GM04503 (cell line): ENCODE measurements at places on chromosomes 4 and X.

- no peak for DNase-seq
Measured at GRCh38 chr4:56727150-56727549, 46.1 kb upstream of the HOPX start.

GRCh38 chrX:112851161-112851779 is 10.6 kb upstream of the AMOT start:
- DNase-seq = no peak

- DNase-seq = no peak
Measured at GRCh38 chrX:140273921-140274320, 230.9 kb downstream of the SOX3 start.

- DNase-seq = peak; percentile 31
Measured at GRCh38 chr4:38266616-38267015, 306.4 kb downstream of the PTTG2 start.

DNA sequence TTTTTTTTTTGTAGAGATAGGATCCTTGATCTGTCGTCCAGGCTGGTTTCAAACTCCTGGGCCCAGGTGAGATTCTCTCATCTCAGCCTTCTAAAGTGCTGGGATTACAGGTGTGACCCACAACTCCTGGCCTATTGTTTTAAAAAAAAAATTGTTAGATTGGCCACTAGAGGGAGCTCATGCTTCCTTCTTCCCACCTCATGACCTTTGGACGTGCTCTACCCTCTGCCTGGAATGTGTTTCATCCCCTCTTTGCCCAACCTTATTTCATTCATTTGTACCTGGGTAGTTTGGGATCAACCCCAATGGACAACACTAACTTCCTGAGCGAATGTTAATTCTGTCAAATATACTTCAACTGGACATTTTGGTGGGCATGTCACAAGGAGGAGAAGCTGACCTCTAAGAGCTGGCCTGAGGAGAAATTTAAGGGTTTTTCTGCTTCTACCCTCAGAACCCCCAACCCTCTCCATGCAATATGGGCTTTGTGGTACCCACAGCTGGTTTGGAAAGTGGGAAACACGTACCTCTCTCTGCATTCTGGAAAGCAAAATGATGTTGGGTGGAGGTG is 6.4 kb downstream of the PPEF2 start:
- no peak for DNase-seq

DNA sequence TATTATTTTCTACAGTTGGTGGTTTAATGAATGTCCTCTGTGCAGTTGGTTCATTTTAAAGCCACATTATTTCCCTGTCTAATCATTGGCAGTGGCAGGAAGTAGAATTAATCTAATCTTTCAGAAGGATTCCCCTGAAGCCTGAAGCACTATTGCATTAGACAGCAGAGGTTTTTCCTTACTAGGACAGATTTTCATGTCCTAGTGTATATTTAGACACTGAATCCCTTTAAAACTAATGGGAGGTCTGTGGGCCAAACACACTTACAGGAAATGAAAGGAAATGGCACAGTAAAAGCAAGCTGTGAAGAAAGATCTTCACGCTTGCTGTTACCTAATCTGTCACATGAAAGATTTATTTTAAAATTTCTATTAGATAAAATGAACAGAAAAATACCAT is 165.2 kb downstream of the SLC39A8 start:
- no peak for DNase-seq

DNA sequence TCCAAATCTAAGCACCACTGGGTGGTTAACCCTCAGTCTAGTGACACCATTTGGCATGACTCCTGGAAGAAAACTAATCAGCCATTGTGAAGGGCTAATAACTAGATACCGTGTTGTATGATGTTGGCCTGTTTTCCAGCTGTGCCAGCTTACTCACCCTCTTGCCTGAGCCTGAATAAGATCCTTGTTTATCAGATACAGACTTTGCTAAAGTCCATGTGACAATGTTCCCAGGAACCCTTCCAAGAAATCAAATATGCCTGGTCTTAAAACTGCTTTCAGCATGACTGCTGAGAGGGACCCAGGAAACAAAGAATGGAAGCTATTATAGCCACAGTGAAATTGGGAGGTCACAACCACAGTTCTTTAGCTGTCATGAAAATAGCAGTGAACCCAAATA is 640.8 kb upstream of the INTU start:
- peak; percentile 36 for DNase-seq

- DNase-seq = no peak
Measured at GRCh38 chrX:3678328-3678727, 35.1 kb downstream of the PRKX start.

DNA sequence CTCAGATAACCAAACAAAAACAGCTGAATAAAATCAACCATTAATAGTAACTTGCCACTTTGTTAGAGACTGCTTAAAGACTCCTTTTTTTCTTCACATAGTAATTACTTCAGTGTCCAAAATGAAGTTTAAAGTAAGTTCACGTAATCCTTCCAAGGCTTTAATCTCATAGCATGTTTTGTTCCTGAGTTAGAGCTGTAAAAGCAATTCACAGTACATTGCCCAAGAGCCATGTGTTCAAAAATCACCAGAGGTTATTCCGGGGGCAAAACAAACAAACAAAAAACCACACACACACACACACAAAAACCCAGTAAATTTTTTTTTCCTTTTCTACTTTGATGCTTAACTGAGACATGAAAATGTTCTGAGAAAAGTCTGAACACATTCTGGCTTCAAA is 6.1 kb downstream of the GPR82 start:
- DNase-seq = peak; percentile 13

DNA sequence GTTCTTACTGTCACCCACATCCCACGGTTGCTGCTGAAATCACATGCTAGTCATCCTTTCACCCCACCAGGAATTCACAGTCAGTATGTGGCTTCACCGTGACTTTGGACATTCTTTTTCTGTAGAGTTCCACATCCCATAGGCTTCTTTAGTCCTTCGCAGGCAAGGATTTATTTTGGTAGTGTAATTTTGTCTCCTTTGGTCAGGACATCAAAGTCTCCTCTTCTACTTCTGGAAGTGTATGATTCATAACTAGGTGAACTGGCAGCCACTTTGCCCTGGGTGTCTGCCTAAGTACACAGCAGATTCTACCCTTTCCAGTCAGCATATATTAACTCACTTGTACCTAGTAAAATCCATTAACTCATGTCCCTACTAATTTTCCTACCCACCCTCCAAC is 38.3 kb upstream of the MMAA start:
- no peak for DNase-seq

DNA sequence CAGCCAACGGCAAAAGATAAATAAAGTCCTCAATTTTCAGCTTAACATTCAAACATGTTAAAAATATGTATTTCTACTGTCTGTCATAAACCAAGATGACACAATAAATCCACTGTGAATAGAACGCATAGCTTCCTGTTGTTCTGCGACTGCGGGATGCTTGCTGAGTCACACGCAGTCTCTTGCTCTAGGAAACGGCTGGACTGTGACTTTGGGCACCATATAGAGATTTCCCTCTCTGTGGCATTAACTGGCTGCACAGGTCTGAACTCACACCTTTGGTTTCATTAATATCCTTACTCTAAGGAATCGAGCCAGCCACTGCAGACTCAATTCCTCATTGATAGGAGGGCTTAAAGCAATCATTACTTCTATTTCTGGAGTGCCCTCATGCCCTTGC is 8.4 kb downstream of the BEND4 start:
- no peak for DNase-seq

DNA sequence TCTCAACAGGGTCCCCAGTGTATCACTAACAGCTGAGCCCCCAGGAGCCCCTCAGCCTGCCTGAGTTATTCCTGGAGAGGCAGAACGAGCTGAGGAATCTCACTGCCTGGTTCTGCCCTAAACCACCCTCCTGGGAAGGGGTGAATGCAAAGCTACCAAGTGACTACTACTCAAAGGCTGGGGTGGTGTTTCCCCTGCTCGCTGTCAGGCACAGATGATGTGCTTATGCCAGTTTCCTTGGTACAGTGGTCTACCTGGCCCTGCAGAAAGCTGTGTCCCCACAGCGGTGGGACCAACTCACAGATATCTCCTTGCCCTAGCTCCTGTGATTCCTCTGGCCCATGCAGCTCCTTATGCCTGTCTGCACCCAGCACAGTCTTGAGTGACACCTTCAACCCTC is 35.4 kb upstream of the ASMTL start:
- no peak for DNase-seq

DNA sequence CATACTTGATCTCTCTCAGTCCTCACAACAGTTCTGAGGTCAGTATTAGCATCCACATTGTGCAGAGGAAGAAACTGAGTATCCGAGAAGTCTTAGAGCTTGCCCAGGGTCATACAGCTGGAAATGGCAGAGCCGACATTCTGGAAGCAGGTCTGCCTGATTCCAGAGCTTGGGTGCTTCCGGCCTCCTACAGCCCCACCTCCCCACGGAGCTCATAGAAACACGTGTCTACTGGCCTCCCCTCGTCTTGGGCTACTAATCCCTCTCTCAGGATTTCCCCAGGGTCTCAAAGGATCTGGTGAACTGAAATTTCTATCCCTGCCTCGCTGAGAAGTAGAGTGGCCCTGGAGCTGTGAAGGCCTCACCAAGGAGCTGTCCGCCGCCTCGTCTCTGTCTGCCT is 12.0 kb upstream of the KDM5C start:
- no peak for DNase-seq

DNA sequence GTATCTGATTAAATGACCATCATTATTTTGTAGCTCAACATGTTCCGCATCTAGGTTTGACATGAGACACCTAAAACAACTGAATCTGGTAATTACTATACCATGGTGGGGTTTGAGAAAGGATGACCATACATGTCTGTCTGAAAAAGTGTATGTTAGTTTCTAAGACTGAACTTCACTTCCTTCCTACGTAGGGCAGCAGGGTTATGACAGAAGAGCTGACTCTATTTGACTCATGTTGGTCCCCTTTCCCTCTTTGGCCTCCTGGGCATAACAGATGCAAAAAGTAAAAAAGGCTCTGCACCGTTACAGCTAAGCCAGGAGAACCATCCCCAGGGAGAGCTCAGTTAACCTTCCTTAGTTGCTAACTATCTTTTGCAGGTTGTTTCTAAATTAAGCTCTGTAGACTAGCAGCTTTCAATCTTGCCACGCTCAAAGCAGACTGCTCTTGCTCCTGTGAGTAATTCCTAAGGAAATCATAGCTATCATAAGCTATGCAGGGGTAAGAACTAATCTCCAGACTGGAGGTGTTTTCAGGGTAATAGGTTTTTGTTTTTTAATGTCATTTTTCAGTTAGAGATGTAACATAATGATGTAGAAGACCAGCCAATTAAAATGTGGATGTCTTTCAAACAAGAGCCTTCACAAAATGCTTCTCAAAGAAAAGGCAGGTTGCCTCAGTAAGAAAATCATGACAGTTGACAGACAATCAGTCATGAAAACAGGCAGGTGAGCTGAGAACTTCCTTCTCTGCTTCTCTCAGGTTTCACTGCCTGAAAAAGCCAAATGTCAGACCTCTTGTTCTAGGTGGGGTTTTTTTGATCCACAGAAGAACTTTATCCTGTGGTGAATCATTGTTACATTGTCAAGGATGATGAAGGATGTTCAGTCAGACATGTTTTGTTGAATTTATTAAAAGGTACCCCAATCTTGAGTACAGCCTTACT is 66.9 kb upstream of the DAPP1 start:
- no peak for DNase-seq

DNA sequence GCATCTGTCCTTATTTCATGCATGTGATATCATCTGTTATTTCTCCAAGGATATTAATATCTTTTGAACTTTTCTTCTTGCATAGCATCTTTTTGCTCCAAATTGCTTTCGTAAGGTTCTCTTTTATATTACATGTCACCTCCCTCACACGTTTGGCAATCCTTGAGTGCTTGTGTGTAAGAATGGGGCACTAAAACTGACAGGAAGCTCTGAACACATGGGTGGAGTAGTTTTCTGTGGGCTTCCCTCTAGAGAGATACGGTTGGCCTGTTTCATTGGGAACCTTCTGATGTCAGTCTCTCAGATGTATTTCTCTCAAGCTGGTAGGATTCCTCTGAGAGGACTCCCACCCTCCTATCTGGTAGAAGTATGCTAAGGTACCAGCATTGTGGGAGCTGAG is 223.0 kb downstream of the MID1 start:
- no peak for DNase-seq

DNA sequence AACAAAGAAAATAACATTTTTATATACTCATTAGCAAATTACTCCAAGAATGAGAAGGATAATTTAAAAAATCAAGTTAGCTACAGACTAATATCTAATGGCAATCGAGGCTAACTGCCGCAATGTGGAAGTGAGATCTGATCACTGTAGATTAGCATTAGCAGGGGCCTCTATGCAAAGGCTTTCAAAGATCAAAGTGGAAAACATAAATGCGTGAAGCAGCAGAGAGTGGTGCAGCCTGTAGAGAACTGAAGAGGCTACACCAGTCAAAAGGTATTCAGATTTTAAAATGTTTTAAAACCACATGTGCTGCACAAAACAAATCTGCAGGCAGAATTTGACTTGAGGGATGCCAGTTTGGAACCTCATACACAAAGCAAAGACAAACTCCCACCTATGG is 24.0 kb upstream of the RAP1GDS1 start:
- no peak for DNase-seq

DNA sequence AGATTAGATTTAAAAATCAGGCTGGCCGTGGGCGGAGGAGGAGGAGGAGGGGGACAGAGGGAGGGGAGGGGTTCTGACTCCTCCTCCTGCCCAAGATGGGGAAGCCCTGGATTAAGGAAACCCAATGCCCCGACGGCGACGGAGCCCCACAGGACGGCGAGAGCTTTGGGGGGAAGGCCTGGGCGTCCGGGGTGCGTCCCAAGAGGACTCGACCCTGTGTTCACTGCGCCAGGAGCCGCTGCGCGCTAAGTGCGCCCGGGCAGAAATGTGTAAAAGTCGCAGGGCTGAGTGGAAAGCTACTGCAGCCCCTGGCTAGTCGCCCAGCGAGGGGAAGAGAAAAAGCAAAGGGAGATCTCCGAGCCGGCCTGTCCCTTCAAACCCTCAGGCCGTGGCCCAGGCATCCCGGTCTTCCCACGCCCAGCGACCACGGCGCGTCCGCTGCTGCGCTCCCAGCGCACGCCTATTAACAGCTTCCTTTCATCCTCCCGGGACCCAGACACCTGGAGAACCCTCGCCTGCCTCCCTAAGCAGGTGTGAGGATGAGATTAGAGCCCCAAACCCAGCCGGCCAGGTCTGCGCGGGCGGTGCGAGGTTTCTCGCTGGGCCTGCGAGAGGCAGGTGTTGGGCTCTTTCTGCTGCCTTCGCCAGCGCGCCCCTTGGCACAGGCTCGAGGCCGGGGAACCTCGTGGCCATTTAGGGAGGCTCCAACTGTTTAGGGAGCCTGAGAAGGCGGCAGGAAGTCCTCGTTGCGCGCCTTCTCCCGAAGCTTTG is 1.4 kb upstream of the RPS6KA3 start:
- no peak for DNase-seq

DNA sequence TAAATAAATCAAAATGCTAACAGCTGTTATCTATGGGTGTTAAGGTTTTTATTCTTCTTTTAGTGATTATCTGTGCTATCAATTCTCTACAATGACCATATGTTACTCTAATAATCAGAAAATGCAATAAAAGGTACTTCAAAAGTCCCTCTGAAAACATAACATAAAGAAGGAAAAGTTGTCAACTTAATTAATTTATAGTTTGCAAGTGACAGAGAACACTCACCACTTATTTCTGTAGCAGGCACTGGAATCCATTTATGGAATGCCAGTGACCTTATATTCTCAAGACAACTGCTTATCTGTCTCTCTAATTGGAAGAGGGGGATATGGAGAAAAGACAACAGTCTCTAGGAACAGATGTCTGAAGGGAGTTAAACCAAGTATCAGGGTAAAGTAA is 25.6 kb upstream of the PLS3 start:
- DNase-seq = no peak

GRCh38 chrX:110363244-110363643 is 4.6 kb downstream of the RTL9 start:
- no peak for DNase-seq
